ENCODE measurements at places on chromosomes 7 and 10. TPM values are rescaled to one million over a fixed set of nuclear protein-coding genes. Genes with fewer than 3 reads are reported as not detected.

SFXN4 gene
- total RNA-seq, result 22.1 TPM

PAPSS2 gene
- total RNA-seq, result 16.2 TPM

YAE1 gene
- 54.2 TPM for total RNA-seq

CYP2C8 gene
- total RNA-seq, result not detected

SEMA3E gene
- total RNA-seq, result 1.2 TPM

POU6F2 gene
- total RNA-seq, result not detected

OR2A7 gene
- 3.2 TPM for total RNA-seq

GNGT1 gene
- total RNA-seq, result not detected

- no peak for DNase-seq
- H3K4me3 ChIP-seq, result no peak overlapping the region
- H3K27ac ChIP-seq, result peak overlapping the region; percentile 62
- no peaks in the 10 kb centered on the region for H3K4me1 ChIP-seq
- H3K27me3 ChIP-seq, result no peaks in the 10 kb centered on the region
Measured at GRCh38 chr10:28840971-28841370, 163.7 kb downstream of the BAMBI start.

- H3K27ac ChIP-seq, result no peak overlapping the region
- H3K27me3 ChIP-seq, result no peaks in the 10 kb centered on the region
- H3K36me3 ChIP-seq, result no peaks in the 10 kb centered on the region
- no peak for DNase-seq
- H3K4me1 ChIP-seq, result no peaks in the 10 kb centered on the region
Measured at GRCh38 chr7:142463401-142463850, 205.6 kb upstream of the PRSS58 start.

- H3K4me1 ChIP-seq, result no peaks in the 10 kb centered on the region
- H3K27me3 ChIP-seq, result no peaks in the 10 kb centered on the region
- H3K27ac ChIP-seq, result no peak overlapping the region
- DNase-seq, result no peak
- H3K4me3 ChIP-seq, result no peak overlapping the region
Measured at GRCh38 chr7:116812860-116813259, 49.5 kb upstream of the CAPZA2 start.

DNA sequence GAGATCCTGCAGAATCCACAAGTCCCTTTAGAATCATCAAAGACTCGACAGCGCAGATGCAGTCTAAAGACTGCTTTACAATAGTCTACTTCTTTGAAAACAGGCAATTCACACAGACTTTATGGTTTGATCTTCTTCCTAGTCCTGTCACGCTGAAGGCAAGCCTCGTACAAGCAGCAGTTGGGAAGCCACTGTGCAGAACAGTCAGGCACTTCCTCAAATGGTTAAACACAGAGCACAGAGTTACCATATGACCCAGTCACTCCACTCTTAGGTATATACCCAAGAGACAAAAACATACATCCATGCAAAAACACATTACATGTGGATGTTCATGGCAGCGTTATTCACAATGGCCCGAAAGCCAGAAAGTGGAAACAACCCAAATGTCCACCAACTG is 41.4 kb downstream of the LRRC20 start:
- no peaks in the 10 kb centered on the region for H3K4me1 ChIP-seq
- H3K36me3 ChIP-seq, result no peaks in the 10 kb centered on the region
- no peak overlapping the region for H3K4me3 ChIP-seq

DNA sequence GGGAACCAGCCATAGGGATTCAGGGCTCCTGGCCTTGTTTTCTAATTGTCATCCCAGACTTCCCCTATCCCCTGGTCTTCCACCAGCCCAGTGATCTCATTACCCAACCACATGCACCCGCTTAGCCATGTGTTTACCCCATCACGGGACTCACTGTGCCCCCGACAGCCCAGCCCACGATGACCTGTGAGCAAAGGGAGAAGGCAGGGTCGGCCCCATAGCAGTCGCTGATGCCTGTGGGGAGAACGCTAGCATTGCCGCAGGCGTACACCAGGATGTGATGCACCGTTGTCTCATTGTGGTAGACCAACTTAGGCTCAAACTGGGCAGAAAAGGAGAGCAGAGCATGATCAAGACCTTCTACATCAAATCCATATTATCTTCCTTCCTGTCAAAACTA is 14.0 kb downstream of the PRSS58 start:
- H3K27ac ChIP-seq, result no peak overlapping the region
- H3K36me3 ChIP-seq, result no peaks in the 10 kb centered on the region
- no peak for DNase-seq
- no peaks in the 10 kb centered on the region for H3K4me1 ChIP-seq
- no peak overlapping the region for H3K4me3 ChIP-seq
- H3K27me3 ChIP-seq, result no peaks in the 10 kb centered on the region

DNA sequence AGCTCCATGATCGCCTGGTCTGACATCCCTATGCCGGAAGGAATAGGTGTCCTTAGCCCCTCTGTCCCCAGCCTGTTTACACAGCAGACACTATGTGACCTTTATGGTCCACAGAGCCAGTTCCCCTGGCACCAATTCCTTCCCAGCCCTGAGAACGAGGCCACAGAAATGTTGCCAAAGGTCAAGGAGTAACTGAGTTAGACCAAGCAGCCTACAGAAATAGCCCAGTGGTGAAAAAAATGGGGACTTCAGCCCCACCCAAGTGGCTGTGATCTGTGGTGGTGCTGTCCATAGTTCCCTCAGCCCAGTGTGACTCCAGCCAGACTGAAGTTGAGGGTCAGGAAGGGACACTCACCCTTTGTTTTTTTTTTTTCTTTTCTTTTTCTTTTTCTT is 2.5 kb downstream of the PGAM2 start:
- H3K27me3 ChIP-seq, result no peaks in the 10 kb centered on the region
- H3K27ac ChIP-seq, result no peak overlapping the region
- H3K4me3 ChIP-seq, result no peak overlapping the region
- no peak for DNase-seq

- H3K4me1 ChIP-seq, result no peaks in the 10 kb centered on the region
- DNase-seq, result no peak
- H3K27me3 ChIP-seq, result no peaks in the 10 kb centered on the region
- H3K4me3 ChIP-seq, result no peak overlapping the region
- H3K36me3 ChIP-seq, result no peaks in the 10 kb centered on the region
Measured at GRCh38 chr7:12730523-12730922, 43.1 kb downstream of the ARL4A start.

- H3K4me1 ChIP-seq, result no peaks in the 10 kb centered on the region
- H3K27me3 ChIP-seq, result no peaks in the 10 kb centered on the region
- no peak for DNase-seq
- H3K36me3 ChIP-seq, result no peaks in the 10 kb centered on the region
- H3K4me3 ChIP-seq, result no peak overlapping the region
Measured at GRCh38 chr10:44824607-44825006, 86.5 kb upstream of the TMEM72 start.

DNA sequence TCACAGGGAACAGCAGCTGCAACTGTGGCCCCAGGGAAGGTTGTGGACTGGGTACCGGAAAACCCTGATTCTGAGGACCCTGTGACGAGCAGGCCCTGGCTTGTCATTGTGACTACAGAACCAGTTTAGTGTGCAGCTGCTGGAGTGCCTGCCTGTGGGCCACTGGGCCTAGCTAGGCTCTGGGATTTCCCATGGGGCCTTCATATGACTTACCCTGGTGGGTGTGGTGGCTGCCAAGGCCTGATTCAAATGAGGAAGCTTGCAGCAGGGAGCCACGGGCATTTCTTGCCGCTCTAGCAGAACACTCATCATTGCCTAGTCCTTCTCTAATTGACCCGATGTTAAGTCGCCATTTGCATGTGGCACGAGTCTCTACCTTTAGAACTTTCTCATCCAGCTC is 14.7 kb upstream of the CAMK2G start:
- no peaks in the 10 kb centered on the region for H3K36me3 ChIP-seq
- no peak for DNase-seq
- peaks cover 20% of the 10 kb centered on the region for H3K4me1 ChIP-seq
- H3K27me3 ChIP-seq, result no peaks in the 10 kb centered on the region
- peak overlapping the region; percentile 82 for H3K27ac ChIP-seq

DNA sequence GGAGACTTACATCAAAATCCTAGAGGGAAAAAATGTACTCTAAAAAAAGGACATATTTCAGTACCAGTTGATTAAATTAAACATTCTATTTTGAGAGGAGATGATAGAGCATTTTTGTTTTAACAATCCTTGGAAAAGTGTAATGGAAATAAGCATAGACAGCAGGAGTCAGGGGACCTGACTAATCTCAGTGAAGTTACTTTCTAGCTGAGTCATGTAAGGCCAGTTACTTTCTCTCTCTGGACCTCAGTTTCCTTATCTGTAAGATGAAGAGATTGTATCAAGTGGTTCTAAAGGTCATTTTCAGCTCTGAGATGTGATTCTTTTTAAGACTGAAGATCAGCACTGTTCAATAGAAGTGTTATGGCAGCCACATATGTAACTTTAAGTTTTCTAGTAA is 44.1 kb downstream of the VTI1A start:
- H3K4me3 ChIP-seq, result no peak overlapping the region
- no peaks in the 10 kb centered on the region for H3K27me3 ChIP-seq
- no peak overlapping the region for H3K27ac ChIP-seq
- no peaks in the 10 kb centered on the region for H3K36me3 ChIP-seq
- DNase-seq, result no peak

GRCh38 chr10:95466436-95466835 is 94.7 kb downstream of the SORBS1 start:
- peak overlapping the region; percentile 93 for H3K27ac ChIP-seq
- no peak for DNase-seq
- peaks cover 11% of the 10 kb centered on the region for H3K4me1 ChIP-seq
- H3K27me3 ChIP-seq, result no peaks in the 10 kb centered on the region
- H3K4me3 ChIP-seq, result no peak overlapping the region
- H3K36me3 ChIP-seq, result no peaks in the 10 kb centered on the region

DNA sequence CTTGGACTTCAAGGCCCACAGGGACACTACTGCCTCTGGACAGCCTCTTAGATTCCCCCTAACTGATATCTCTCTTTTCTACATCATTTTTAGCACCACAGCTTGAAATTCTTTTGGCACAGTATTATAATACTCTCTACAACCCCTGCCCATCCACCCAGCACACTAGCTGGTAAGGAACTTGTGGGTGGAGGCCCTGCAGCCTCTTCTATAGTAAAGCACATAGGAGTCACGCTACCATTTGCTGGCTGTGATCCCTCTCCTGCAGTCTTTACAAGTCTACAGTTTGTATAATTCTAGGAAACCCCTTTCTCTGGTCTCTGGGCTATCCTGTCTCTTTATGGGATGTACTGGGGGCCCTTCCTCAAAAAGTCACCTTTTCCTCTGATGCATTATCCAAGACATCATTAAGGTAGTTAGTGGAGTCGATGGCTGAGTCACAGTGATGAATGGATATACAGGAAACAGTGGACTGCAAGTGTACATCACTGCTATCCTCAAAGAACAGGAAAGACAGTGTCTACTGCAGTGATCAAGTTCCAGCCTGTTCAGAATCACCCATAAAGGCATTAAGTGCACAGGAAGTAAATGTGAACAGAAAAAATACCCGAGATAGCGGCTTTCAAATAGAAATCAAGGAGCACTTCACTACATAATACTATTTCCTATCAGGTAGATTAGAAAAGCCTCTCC is 54.4 kb downstream of the STK17A start:
- H3K4me3 ChIP-seq, result no peak overlapping the region
- no peaks in the 10 kb centered on the region for H3K4me1 ChIP-seq
- no peak for DNase-seq
- H3K36me3 ChIP-seq, result no peaks in the 10 kb centered on the region
- H3K27me3 ChIP-seq, result no peaks in the 10 kb centered on the region
- no peak overlapping the region for H3K27ac ChIP-seq
